ENCODE measurements at places on chromosomes 11 and 22.

DNA sequence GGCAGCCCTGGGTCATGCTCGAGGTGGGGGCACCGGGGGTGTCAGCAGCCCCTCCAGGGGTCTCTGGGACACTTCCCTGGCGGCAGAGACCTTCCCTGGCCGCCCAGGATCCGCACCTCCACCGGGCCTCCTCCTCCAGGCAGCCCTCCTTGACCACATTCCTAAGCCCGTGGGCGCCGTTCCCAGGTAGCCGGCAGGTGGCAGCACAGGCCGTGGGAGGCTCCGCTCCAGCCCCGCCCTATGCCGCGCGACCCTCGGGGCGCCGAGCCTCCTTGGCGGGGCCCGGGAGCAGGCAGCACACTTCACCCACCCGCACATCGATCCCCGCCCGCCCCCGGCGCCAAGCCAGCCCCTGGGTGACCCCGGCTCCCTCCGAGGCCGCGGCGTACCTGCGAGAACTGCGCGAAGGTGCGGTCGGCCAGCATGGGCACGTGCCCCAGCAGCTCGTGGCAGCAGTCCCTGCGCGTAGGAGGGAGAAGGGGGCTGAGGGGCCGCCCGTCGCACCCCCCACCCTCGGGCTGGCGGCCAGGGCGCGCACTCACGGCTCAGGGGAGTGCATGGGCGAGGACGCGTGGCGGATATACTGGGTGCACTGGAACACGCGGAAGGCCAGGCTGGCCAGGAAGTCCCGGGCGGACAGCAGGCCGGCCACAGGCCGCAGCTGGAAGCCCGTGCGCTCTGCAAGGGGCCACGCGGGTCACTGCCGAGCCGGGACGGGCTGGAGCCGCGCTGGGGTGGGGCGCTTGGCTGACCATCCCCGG, 5.3 kb upstream of the INS start:
- peak; percentile 37 for DNase-seq

DNA sequence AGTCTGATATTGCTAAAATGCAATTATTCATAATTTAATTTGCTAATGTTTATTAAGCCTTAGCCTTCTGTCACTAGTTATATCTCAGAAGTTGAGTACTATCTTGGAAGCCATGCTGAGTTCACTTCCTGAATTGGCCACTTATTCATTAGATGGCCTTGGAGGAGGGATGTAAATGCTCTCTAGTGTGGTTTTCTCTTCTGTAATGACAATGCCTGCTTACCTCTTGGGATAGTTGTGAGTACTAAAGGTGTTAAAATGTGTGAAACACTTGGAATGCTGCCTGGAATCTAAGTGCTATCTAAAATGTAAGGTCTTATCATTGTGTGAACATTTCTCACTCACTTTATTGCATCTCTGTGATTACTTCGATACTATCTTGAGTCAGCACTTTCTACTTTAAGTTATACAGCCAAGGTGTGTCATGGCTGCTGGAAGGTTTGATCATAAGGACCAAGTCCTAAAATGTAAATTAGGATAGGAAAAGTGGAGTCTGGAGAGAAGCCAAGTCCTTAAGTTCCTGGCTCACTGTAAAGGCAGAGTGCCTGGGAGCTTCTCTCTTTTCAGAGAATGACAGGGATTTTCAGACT, 12.4 kb downstream of the GLYATL2 start:
- DNase-seq: no peak

DNA sequence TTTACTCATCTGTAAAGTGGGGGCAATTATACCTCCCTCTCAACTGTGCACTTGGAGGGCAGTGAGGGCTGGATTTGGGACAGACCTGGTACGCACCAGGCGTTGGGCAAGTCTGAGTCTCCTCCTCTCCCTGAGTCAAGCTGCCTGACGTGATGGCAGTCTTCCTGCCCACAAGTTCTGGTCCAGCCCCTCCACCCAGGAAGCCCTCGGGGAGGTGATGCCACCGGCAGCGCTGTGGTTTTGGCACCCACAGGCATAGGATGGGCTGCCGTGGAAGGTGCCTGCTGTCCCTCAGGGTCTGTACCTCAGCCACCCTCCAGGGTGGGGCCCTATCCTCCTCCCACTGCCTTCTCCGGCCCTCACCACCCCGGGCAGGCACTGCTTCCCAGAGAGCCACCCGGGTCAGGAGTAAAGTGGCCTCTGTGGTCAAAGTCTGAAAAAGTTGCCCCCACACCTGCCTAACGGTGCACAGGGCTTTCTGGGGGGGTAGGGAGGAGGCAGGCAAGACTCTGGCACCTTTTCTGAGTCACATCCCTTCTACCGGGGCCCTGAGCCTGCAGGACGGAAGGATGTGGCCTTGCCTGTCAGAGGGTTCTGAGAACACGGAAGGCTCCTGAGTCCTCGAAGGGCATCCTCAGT, 6.5 kb upstream of the APOBEC3H start:
- DNase-seq: peak; percentile 96

GRCh38 chr11:7056828-7057513, 31.8 kb upstream of the RBMXL2 start:
- no peak for DNase-seq

GRCh38 chr11:94553938-94554337, 10.2 kb downstream of the FUT4 start:
- DNase-seq: no peak

DNA sequence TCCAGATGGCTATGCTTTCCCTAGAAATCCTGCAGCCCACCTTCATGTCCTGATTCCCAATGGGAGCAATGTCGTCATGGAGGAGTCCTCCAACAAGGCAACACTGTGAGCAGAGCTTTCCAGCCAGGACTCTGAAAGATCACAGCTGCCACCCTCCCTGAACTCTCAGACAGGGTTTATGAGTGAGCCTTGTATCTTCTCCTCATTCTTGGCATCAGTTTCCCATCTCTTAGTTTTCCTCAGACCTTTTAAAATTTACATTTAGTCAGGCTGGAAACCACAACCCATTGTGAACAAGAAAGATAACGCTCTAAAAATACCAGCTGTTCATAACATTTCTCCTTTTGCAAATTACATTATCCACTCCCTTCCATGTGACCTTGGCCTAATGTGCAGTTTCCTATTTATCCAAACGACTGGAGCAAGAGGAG, 15.6 kb upstream of the LYVE1 start:
- DNase-seq: no peak

GRCh38 chr11:120587299-120587698, 75.8 kb downstream of the GRIK4 start:
- no peak for DNase-seq

GRCh38 chr11:74321487-74322188, 10.2 kb upstream of the P4HA3 start:
- DNase-seq: peak; percentile 11

DNA sequence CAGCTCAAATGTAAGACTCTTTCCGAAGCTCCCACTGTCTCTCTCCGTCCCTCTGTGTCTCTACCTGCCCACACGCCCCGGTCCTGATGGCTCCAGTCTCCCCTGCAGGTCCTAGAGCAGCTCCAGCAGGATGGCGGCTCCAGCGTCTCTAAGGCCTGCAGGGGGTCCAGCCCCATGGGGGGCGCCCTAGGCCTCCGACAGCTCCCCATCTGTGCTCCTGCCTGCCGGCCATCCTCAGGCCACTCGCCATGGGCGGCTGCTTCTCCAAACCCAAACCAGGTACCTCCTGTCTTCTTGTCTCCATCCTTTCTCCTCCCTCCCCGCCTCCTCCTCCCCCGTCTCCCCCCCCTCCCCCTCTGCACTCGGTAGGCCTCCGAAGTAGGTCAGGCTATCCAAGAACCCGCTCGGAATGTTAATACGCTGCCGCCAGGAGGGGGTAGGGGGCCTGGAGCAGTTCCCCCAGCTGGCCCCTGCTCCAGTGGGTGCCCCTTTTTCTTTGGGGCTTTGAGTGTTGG, 699 bp downstream of the AIFM3 start:
- DNase-seq: no peak

GRCh38 chr22:27809226-27809603, 7.7 kb upstream of the MN1 start:
- DNase-seq: no peak

GRCh38 chr22:39724390-39724789, 153.8 kb downstream of the CACNA1I start:
- DNase-seq: no peak

DNA sequence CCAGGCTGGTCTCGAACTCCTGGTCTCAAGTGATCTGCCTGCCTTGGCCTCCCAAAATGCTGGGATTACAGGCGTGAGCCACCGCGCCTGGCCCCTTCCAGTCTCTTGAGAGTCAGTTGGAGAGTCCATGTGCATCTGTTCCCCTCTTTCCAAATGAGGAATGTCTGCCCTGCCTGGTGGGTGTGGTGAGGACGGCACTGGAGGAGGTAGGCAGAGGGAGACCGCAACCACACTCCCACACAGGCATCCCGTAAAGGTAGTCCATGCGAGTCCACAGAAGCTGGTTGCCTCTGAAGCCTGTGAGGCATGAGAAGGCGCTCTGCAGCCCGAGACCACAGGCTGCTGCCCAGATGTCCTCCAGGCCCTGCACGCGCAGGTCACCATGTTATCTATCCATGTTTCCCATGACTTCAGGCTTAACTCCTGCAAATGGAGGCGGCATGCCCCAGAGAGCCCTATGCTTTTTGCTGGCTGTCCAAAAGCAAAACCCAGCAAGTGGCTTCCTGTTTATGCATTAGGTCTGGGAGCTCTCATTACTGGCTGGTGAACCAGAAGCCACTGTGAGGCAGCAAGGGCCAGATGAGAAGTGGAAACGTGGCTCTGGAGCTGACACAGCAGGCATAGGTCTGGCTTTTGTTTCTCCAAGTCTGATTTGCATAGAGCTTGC, 43.4 kb downstream of the GRIK4 start:
- no peak for DNase-seq

DNA sequence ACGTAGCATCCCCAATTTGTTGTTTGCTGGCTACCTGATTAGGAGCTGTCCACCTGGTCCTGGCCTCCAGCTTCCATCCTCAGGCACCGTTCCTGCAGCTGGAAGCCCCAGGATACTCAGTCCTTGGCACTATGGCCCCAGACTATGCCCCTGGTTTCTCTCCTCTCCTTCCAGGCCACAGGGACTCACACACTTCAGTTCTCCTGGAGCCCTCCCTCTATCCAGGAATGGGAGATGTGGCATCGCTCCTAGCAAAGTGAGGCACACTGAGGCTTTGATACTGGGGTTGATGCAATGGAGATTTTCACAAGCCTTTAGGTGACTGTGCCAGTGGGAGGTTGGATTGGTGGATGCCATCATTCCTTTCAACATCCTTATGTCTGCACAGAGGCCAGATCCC, 142.8 kb upstream of the B3GAT1 start:
- DNase-seq: no peak

Data from activated CD4-positive, alpha-beta T cell treated with anti-CD3 and anti-CD28 coated beads, Interleukin-2, Interleukin-4, amounts not matched to agents 100 ng/mL and 50 ng/mL, durations not matched to agents 16 hours and 8 hours (primary cell).